ENCODE measurements at places on chromosomes 13 and 19.

- no peak for DNase-seq
- no peak overlapping the region for H3K27ac ChIP-seq
These were observed 9.3 kb upstream of the CEACAM7 start for GRCh38 chr19:41697198-41697855.

GRCh38 chr19:5142725-5143097, 173.8 kb downstream of the KDM4B start:
- H3K36me3 ChIP-seq, result peaks cover 31% of the 10 kb centered on the region
- DNase-seq, result no peak
- H3K4me1 ChIP-seq, result no peaks in the 10 kb centered on the region
- H3K4me3 ChIP-seq, result no peak overlapping the region

DNA sequence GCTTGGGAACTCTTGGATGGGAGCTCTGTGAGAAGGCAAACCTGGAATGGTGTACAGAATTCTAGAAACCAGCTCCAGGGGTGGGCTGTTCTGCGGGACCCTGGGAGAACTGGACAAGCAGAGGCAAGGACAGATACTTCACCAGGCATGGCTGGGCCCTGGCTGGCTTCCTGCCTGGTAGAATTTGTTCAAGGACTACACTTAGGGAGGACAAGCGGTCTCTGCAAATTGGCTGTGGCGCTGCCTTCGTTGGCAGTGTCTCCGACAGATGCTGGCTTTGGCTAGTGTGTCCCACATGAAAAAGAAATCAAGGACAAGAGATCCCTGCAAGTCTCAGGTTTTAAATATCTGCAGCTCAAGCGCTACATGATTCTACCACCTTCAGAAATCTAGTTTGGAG, 12.4 kb downstream of the CEBPG start:
- peaks cover 13% of the 10 kb centered on the region for H3K36me3 ChIP-seq
- no peak overlapping the region for H3K4me3 ChIP-seq

DNA sequence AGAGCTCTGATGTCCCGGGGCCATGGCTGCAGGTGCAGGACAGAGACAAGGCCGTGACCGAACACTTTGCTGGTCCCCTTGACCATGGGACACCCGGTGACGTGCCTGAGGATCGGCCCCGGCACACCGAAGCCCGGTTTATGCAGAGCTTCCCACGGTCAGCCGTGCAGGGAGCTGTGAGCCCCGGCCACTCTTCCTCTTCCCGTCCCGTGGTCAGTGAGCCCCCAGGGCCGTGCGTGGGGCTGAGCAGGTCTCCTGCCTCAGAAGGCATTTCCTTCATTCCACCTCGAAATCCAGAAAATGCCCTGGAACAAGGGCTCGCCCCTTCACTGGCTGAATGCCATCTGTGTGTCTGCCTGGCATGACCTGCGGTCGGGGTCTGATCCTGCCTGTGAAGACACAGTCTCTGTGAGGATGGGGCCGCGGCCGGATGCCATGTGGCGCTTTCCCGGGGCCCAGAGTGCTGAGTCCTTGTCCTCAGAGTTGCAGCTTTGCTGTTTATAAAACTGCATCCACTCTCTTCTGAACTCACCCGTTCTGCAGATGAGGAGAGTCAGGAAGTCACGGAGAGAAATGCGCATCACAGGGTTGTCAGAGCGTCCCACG, 16.9 kb downstream of the MCF2L start:
- H3K4me3 ChIP-seq, result no peak overlapping the region
- H3K36me3 ChIP-seq, result no peaks in the 10 kb centered on the region
- DNase-seq, result no peak
- H3K27me3 ChIP-seq, result no peaks in the 10 kb centered on the region

DNA sequence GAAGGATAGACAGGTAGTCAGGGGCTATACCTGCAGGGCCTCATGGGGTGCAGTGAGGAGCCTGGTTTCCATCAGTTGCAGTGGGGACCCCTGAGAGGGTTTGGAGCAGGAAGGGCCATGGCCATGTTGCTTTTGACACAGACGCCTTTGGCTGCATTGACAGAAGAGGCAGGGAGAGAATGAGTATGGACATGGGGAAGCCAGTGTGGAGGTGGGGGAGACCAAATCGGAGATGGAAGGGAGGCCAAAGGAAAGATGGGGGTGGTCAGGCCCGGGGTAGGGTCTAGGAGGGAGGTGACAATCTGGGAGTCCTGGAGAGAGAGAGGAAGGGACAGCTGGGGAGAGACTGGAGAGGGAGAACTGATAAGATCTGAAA, 1.3 kb downstream of the HSD11B1L start:
- no peak for DNase-seq
- H3K27me3 ChIP-seq, result no peaks in the 10 kb centered on the region
- no peak overlapping the region for H3K4me3 ChIP-seq
- H3K4me1 ChIP-seq, result peaks cover 12% of the 10 kb centered on the region
- H3K36me3 ChIP-seq, result peaks cover 5% of the 10 kb centered on the region

DNA sequence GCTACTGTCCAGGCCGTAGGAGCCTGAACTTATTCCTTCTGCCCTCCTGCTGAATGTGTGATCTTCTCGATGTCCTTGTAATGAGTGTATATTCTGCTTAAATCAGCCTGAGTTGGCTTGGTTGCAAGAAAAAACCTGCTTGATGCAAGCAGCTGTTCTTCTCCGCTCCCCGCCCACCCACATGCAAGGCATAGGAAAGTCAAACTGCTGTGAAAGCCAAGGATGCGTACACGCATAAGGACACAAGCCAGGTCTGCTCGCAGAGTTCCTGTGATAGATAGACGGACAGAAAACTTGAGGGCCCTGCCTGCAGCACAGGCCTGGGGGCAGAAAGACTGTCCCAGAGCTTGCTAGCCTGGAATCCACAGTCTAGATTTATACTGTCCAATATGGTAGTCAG, 101.1 kb downstream of the DNAJC15 start:
- H3K27me3 ChIP-seq, result no peaks in the 10 kb centered on the region
- no peaks in the 10 kb centered on the region for H3K36me3 ChIP-seq
- H3K4me3 ChIP-seq, result no peak overlapping the region
- peaks cover 10% of the 10 kb centered on the region for H3K4me1 ChIP-seq
- DNase-seq, result no peak

- peak overlapping the region; percentile 73 for H3K27ac ChIP-seq
- DNase-seq, result no peak
- H3K4me3 ChIP-seq, result peak overlapping the region; percentile 96
These were observed 42.2 kb upstream of the HNRNPA1L2 start for GRCh38 chr13:52599848-52600603.

DNA sequence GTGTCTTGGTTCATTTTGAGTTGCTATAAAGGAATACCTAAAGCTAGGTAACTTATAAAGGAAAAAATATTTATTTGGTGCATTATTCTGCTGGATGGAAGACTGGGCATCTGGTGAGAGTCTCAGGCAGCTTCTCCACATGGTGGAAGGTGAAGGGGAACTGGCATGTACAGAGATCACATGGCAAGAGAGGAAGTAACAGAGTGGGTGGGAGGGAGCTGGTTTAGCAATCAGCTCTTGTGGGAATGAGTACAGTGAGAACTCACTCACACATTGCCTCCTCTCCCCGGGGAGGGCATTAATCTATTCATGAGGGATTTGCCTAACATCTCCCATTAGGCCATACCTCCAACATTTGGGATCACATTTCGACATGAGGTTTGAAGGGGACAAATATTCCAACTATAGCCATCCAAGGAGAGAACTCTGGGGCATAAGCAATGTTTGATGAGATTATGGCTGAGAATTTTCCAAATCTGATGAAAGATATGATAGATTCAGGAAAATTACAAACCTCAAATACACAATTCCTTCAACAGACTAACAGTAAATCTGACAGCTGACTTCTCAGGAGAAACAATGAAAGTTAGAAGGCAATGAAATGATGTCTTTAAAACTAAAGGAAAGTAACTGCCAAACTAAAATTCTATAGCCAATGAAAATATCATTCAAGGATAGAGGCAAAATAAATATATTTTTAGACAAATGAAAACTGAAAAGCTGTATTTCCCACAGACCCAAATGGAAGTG, 52.5 kb downstream of the MTUS2 start:
- no peak for DNase-seq
- no peak overlapping the region for H3K27ac ChIP-seq
- H3K4me1 ChIP-seq, result peaks cover 7% of the 10 kb centered on the region
- no peaks in the 10 kb centered on the region for H3K36me3 ChIP-seq
- H3K27me3 ChIP-seq, result no peaks in the 10 kb centered on the region

GRCh38 chr13:20264271-20265018, 32.3 kb upstream of the GJB6 start:
- no peaks in the 10 kb centered on the region for H3K4me1 ChIP-seq
- H3K36me3 ChIP-seq, result no peaks in the 10 kb centered on the region
- no peak overlapping the region for H3K27ac ChIP-seq
- DNase-seq, result no peak

- H3K27me3 ChIP-seq, result no peaks in the 10 kb centered on the region
- peak overlapping the region; percentile 99 for H3K27ac ChIP-seq
- peaks cover 18% of the 10 kb centered on the region for H3K36me3 ChIP-seq
- H3K4me3 ChIP-seq, result peak overlapping the region; percentile 86
- H3K4me1 ChIP-seq, result peaks cover 45% of the 10 kb centered on the region
These were observed 2.2 kb downstream of the JUND start for GRCh38 chr19:18279266-18279515.

DNA sequence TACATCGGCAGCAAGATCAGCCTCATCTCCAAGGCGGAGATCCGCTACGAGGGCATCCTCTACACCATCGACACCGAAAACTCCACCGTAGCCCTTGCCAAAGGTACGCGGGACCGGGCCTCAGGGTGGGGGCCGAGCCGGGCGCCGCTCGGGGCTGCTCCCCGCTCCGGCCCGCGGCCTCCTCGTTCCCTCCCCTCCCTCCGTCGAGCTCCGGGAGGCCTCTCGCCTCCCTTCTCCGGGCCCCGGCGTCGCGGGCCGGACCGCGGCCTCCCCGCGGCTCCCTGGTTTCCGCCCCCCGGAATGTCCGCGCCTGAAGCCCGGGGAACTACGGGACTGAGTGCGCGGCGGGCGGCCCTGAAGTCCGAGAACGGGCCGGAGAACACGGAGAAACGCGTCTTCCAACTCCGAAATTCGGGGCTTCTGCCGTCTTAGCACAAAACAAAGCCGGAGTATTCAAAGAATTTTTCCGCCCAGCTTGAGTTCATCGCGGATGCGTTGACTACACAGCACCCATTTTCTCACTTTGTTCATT, 423 bp downstream of the LSM14A start:
- H3K27me3 ChIP-seq, result no peaks in the 10 kb centered on the region
- peak overlapping the region; percentile 98 for H3K27ac ChIP-seq

GRCh38 chr19:46221152-46221551, 8.4 kb upstream of the IGFL1 start:
- no peak overlapping the region for H3K4me3 ChIP-seq
- DNase-seq, result no peak
- no peaks in the 10 kb centered on the region for H3K27me3 ChIP-seq
- no peak overlapping the region for H3K27ac ChIP-seq
- H3K36me3 ChIP-seq, result no peaks in the 10 kb centered on the region
- peaks cover 2% of the 10 kb centered on the region for H3K4me1 ChIP-seq

- H3K27me3 ChIP-seq, result no peaks in the 10 kb centered on the region
- no peak for DNase-seq
- H3K36me3 ChIP-seq, result no peaks in the 10 kb centered on the region
- no peak overlapping the region for H3K4me3 ChIP-seq
These were observed 793.7 kb upstream of the SLC10A2 start for GRCh38 chr13:103859952-103860351.

GRCh38 chr13:32657309-32657708, 71.1 kb downstream of the PDS5B start:
- no peak overlapping the region for H3K27ac ChIP-seq
- H3K4me3 ChIP-seq, result no peak overlapping the region
- no peaks in the 10 kb centered on the region for H3K36me3 ChIP-seq

DNA sequence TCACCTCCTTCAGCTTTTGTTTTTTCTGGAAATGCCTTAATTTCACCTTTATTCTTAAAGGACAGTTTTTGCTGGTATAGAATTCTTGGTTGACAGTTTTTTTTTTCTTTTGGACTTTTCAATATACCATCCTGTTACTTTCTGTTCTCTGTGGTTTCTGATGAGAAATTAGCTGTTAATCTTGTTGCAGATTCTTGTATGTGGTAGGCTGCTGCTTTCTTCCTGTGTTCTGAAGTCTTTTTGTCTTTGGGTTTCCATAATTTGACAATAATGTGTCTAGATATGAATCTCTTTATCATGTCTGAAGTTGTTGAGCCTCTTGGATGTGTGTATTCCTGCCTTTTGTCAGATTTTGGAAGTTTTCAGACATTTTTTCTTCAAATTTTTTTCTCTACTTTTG, 12.0 kb downstream of the ZNF283 start:
- no peak overlapping the region for H3K27ac ChIP-seq
- no peaks in the 10 kb centered on the region for H3K4me1 ChIP-seq
- no peak overlapping the region for H3K4me3 ChIP-seq
- H3K27me3 ChIP-seq, result no peaks in the 10 kb centered on the region
- H3K36me3 ChIP-seq, result peaks cover 88% of the 10 kb centered on the region
- DNase-seq, result no peak

GRCh38 chr13:30881191-30881651, 24.9 kb upstream of the MEDAG start:
- H3K4me3 ChIP-seq, result peak overlapping the region; percentile 44
- H3K27me3 ChIP-seq, result no peaks in the 10 kb centered on the region
- peaks cover 35% of the 10 kb centered on the region for H3K4me1 ChIP-seq
- DNase-seq, result peak; percentile 57

- H3K4me1 ChIP-seq, result no peaks in the 10 kb centered on the region
- no peak overlapping the region for H3K4me3 ChIP-seq
- no peak overlapping the region for H3K27ac ChIP-seq
- H3K27me3 ChIP-seq, result no peaks in the 10 kb centered on the region
- H3K36me3 ChIP-seq, result no peaks in the 10 kb centered on the region
These were observed 62.1 kb upstream of the TPM4 start for GRCh38 chr19:16013851-16014840.

- H3K27me3 ChIP-seq, result no peaks in the 10 kb centered on the region
- no peaks in the 10 kb centered on the region for H3K36me3 ChIP-seq
- no peak for DNase-seq
- peaks cover 30% of the 10 kb centered on the region for H3K4me1 ChIP-seq
- H3K27ac ChIP-seq, result no peak overlapping the region
- no peak overlapping the region for H3K4me3 ChIP-seq
These were observed 24.2 kb downstream of the CEBPG start for GRCh38 chr19:33397536-33398360.

GRCh38 chr13:54536112-54536511, 1507.5 kb downstream of the OLFM4 start:
- H3K4me3 ChIP-seq, result no peak overlapping the region
- H3K27me3 ChIP-seq, result no peaks in the 10 kb centered on the region
- H3K27ac ChIP-seq, result no peak overlapping the region

DNA sequence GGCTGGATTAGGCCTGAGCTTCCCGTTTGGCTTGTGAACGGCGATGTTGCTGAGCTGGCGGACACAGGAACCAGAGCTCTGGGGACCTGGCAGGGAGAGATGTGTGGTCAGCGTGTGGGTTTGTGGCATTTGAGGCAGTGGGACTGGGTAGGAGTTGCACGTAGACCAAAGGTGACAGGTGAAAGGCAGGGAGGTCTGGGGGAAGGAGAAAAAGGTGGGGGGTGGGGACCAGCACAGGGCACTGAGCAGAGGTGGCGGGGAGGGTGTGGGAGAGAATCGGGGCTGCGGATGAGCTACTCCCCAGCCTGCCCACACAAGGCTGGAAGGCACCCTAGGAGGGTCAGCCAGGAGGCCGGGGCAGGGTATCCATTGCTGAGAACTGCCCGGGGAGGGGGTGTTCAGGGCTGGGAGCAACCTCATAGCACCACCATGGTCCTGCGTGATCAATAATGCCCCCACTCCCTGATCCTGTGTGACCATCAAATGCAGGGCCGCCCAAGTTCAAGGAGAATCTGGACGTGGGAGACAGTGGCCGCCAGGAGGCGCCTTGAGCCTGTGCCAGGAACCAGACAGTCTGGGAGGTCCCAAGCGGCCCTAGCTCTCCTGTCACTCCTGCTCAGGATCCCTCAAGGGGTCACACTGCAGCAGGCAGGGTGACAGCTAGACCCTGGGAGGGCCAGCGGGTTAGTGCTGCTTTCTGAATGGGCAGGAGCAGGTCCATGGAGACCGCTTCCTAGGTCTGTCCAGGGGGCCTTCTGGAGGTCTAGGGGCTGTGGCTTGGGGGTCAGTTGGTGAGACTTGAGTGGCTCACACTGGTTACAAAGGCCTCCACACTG, 12.8 kb upstream of the SELENOW start:
- no peaks in the 10 kb centered on the region for H3K4me1 ChIP-seq
- no peak overlapping the region for H3K27ac ChIP-seq
- DNase-seq, result no peak
- H3K36me3 ChIP-seq, result no peaks in the 10 kb centered on the region
